ENCODE measurements at places on chromosomes 6 and 20.

DNA sequence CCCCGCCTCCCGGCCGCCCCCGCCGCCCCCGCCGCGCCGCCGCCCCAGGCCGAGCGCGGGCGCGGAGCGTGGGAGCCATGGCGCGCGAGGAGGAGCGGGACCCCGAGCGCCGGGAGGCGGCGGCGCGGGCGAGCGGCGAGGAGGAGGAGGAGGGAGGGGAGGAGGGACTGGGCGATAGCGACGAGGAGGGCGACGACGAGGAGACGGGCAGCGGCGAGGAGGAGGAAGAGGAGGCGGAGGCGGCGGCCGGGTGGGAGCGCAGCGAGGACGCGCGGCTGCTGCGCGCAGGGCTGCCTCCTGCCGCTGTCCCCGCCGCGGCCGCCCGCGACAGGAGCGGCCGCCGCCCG is at the start of gene SLC24A3:
Gene SLC24A3, plus strand, starts transcription at position 174 of the 347 bp plus-strand sequence.
- no peak for DNase-seq

DNA sequence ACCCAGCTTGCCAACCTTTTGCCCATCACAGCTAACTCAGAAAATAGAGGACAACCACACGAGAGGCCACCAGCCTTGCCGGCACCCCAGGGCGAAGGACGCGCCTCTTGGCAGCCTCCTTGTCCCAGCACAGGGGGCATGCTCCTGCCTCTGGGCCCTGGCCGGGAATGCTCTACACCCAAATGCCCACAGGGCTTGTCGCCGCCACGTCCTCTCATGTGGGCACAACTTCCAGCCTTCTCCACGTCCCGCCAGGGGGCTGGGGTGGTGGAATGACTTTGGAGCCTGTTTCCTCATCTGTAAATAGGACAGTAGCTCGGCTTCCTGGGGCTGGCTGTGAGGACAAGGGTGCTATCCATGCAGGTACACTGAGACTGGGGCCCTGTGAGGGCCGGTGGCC is 152.4 kb upstream of the MLN start:
- no peak for DNase-seq

GRCh38 chr6:125598422-125598821 is 151.0 kb upstream of the HEY2 start:
- no peak for DNase-seq

DNA sequence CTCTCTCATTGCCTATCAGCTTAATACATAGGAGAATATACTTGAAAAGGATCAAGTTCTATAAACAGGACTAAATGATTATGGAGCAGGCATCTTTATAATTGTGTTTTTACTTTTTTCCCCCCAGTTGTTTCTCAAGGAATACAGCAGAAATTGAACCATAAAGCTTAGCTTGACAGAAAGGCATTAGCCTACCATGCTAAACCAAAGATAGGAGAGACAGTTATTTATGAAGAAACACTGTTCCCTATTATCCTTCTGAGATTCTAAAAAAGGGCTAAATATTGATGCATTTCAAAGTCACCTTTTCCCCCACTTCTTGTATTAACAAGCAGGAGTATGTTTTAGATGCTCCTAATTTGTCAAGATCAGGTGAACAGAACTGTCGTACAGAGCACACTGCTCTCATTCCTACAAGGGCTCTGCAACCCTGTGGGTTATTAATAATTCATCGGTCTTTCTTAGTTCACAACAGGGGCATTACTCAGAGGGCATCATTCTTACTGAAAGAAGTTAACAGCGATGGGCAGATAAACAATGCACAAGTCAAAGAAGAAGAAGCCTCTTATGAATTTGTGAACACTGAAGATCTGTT is 38.7 kb downstream of the PRKN start:
- DNase-seq: no peak

GRCh38 chr6:33172688-33173534 is 19.4 kb downstream of the COL11A2 start:
- DNase-seq: no peak

- DNase-seq: peak; percentile 5
These were observed 46.6 kb downstream of the TPBG start for GRCh38 chr6:82410151-82410648.

DNA sequence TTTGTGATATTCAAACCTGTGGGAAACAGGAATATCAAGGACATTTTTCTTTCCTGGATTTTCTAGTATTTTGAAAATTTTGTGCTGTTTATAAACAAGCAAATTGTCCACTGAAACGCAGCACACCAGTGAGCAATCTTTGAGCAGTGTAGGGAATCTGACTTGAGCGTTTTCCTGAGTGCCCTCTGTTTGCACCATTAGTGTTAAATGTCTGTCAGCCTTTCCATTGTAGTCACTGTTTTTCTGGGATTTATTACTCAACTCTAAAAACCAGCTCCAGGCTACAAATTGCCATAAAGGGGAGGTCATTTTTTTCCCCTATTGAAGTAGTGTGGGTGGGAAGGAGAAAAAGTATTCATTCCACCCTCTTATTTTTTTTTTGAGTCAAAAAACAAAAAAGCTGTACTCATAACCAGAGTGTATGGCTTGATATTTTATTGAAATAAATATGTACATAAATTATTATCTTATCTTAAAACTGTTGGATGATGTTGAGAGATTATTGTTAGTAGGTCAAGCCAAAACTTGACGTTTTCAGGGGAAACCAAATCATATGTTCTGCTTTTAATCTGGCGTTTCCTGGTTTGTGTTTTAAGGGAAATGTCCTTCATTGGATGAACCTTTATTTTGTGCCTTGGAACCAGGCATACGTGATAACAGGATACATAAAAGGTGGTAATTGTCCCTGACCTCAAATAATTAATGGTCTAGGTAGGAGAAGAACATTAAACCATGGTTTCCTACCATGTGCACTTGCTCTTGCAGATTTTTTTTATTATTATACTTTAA is 51.8 kb downstream of the TSHZ2 start:
- no peak for DNase-seq
